ENCODE measurements at places on chromosomes 16 and 17.
A peak's percentile ranks its signal among the peaks of the same experiment; 100 is the strongest.

GRCh38 chr16:17829811-17830210, 359.1 kb upstream of the XYLT1 start:
- no peak for DNase-seq

GRCh38 chr17:43118679-43119615, 6.2 kb downstream of the BRCA1 start:
- no peak for DNase-seq

GRCh38 chr17:58353389-58353825, 1.4 kb upstream of the SUPT4H1 start:
- DNase-seq: no peak

- no peak for DNase-seq
Observed at GRCh38 chr16:4019371-4019791, 96.9 kb downstream of the ADCY9 start.

- no peak for DNase-seq
Observed at GRCh38 chr16:89131783-89132182, 38.1 kb downstream of the ACSF3 start.

DNA sequence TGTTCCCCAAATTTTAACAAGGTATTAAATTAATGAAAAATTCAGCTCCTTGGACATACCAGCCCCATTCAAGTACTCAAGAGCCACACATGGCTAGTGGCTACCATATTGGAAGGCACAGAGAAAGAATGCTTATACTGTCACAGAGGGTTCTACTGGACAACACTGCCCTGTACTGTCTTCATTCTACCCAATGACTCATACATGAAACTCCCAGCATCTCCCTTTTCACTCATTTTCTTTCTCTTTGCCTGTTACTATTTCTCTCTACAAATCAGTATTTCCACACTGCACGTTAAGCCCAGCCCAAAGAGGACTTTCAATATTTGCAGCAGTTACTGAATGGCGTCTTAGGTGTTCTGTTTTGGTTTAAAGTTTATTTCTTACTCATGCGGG, 72.1 kb upstream of the RCVRN start:
- no peak for DNase-seq

DNA sequence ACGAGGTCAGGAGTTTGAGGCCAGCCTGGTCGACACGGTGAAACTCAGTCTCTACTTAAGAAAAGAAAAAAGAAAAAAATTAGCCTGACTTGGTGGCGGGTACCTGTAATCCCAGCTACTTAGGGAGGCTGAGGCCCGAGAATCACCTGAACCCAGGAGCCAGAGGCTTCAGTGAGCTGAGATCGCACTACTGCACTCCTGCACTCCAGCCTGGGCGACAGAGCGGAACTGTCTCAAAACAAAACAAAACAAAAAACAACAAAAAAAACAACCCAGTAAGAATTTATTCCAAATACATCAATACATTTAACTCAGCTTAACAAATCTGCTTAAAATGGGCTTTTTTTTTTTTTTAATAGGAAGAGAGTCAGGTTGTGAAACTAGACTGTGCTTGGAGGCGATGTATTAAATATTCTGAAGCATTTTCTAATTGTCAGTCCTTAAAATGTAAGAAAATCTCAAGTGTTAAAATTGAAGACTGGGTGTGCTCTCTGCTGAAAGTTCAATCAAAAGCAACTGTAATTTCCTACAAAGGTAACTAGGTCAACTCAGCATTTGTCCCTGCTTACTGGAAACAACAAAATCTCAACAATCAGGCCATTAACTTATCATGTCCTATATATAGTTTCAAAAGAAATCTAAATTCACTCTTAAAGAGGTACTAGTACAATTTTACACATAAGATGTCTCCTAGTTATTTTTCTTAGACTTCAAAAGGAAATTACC, 23.2 kb downstream of the KANSL1 start:
- no peak for DNase-seq

DNA sequence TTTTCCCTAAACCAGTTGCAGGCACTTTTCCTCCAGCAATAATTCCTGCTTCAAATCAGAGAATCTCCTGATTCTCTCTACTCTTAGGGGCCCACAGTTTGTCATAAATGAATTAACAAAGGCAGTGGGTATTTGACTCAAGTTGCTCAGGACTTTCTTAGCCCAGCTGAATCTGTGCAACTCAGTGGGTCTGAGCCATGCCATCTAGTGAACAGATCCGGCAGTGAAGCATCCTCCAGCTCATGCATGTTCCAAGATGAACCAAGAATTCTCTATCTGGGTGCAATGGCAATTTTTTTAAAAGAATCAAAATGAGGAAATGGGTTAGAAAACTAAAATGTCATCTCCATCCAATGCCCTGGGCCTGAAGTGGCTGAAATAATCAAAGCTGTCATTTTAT, 575.2 kb upstream of the CDH11 start:
- DNase-seq: no peak

DNA sequence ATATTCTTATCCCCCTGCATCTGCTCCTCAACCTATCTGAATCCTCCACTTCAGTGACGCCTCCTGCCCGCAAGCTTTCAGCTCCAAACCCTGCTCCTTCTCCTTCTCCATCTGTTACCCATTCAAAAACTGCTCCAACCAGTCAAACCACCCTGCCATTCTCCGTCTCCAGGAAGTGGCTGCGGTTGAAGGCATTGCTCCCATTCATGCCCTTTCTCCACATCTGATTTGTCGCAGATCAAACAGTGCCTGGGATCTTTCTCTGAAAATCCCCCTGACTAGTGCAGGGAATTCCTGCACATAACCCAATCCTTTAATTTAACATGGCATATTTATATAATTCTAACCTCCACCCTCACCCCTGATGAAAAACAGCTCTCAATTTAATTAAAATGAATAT, 56.3 kb downstream of the SLFN5 start:
- DNase-seq: no peak

DNA sequence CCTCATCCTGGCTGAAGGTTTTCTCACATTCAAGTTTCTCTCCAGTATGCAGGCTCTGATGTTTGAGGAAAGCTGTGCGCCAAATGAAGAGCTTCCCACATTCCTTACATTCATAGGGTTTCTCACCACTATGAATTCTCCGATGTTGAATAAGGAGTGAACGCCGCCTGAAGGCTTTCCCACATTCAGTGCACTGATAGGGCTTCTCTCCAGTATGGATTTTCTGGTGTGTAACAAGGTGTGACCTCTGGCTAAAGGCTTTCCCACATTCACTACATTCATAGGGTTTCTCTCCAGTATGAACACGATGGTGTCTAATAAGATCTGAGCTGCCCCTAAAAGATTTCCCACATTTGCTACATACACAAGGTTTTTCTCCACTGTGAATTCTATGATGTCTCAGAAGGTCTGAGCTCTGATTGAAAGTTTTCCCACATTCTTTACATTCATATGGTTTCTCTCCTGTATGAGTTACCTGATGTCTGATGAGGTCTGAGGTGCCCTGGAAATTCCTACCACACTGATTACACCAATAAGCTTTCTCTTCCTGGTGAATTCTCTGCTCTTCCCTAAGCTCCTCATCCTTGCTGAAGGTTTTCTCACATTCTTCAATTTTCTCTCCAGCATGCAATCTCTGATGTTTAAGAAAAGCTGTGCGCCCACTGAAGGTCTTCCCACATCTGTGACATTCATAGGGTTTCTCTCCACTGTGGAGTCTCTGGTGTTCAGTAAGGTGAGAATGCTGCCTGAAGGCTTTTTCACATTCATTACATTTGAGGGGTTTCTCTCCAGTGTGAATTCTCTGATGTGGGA, 8.9 kb downstream of the ZNF594 start:
- no peak for DNase-seq

- no peak for DNase-seq
Observed at GRCh38 chr17:30174556-30174955, 57.9 kb downstream of the NSRP1 start.

DNA sequence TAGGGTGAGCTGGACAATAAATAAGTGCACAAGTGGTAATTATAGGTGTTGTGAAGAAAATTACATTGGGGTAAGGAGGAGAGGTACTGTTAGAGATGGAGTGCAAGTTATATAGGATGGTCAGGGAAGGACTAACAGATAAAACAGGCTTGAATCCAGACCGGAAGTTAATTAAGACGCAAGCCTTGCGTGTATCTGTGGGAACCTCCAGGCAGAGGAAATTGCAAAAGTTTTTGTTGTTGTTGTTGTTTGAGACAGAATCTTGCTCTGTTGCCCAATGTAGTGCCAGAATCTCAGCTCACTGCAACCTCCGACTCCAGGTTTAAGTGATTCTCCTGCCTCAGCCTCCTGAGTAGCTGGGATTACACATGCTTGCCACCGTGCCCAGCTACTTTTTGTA, 2.4 kb upstream of the ZNF18 start:
- no peak for DNase-seq

GRCh38 chr16:13118091-13118490, 216.7 kb downstream of the SHISA9 start:
- DNase-seq: no peak

- no peak for DNase-seq
Observed at GRCh38 chr17:6361733-6362132, 73.2 kb downstream of the AIPL1 start.

DNA sequence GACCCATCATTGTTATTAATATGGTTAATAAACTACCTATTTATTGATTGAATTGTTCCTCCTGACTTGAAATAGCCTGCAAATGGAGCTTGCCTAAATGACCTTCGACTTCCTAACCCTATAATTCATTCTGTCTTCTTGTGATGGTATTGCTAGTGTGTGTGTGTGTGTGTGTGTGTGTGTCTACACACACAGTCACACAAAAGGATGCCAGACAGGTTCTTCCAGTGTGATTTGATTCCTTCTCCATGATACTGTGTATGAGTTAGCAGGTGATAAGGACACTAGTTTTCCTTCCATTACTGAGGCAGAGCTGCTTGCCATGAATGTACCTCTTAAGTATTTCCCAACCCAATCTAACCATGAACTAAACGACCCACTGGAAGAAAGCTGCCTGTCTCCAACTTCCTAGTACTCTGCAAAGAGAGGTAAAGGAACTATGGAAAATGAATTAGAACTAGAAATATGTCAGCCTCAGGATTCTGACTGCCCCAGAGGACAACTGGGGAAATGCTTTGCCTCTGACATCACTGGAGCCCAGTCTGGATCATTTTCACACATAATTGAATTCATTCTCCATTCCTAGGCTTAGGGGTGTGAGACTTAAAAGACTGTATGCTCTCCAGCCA, 3.5 kb upstream of the CDC6 start:
- DNase-seq: peak; percentile 62

DNA sequence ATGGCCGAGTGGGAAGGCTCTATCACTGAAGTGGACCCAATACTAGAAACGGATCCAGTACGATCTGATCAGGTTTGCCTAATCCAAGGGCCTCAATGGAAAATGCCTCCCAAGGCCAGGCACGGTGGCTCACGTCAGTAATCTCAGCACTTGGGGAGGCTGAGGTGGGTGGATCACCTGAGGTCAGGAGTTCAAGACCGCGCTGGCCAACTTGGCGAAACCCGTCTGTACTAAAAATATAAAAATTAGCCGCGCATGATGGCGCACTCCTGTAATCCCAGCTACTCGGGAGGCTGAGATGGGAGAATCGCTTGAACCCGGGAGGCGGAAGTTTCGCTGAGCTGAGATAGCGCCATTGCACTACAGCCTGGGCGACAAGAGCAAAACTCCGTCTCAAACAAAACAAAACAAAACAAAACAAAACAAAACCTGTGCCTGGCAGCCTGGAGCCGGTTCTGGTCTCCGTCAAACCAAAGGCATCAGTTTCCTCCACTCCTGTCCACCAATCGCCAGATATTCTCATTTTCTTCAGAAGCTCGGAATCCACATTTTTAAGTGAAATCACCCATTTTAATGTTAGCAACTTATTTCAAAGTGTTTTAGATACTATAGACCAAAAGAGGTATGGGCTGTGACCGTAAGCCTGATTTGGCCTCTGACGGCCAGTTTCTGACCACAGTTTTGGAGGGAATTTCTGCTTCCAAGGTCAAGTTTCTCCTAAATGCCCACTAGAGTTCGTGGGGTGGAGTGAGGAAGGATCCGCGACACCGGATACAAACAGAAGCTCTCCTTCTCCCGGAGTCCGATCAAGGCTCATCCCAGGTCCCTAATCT, 664 bp downstream of the NQO1 start:
- no peak for DNase-seq

DNA sequence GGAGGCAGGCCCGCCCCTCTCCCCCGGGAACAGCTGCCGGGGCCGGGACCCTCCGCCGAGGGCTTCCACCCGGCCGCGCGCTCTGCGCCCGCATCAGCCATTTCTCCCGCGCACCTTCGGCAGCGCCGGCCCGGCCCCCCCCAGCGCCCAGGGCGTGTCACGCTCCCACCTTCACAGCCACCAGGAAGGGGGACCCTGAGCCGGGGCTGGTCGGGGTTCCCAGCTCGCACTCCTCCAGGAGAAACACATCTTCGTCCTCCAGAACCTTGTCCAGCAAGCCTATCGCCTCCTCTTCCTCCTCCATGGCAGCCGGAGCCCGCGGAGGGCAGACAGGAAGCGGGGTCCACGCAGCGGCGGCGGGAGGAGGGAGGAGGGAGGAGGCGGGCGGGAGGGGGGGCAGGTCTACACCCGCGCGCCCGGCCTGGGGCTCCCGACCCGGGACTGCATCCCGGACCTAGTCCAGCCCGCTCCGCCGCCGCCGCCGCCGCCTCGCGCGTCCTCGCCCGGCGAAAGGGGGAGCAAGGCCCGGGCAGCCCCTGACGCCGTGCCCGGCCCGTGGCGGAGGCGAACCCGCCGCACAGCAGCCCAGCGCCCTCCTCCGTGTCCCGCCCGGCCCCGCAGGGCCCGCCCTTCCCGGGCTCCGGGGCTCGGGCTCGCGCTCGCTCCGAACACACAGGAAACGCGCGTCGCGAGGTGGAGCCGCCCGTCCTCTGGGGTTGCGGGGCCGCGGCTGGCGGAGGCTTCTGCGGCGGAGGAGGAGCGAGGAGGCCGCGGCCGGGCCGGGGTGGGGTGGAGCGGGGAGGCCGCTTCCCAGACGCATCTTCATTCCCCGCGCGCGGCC, 70.8 kb downstream of the ABR start:
- no peak for DNase-seq

DNA sequence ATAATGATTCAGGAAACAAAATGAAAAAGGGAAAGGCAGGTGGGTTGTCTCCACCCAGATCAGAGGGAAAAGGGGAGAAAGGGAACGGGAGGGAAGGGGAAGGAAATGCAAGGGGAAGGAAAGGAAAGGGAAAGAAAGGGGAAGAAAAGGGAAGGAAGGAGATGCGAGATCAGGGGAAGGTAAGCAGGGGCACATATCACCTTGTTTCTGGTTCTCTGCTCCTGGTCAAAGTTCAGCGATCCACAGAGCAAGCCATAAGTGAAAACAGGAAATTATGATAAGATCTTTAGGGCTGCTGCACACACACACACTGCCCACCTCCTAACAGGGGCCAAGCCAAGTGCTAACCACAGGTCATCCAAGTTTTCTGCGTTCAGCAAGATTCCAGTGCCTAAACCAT, 37.5 kb upstream of the GRIN2A start:
- no peak for DNase-seq

DNA sequence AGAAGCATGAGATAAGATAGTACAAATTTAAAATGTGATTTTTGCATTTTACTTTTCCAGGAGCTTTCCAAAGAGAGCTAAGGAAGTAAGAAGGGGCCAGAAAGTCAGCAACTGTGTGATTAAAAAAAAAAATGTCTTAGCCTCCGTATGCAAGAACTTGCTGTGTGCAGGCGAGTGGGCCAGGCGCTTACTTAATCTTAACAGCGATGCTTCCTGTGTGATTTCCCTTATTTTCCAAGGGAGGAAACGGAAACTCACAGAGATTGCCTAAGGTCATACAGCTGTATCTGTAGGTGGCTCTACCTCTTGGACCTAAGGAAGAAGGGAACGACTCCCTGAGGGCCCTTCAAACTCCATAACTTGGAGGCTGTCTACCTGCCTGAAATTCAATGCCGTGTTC, 11.1 kb downstream of the HS3ST3B1 start:
- DNase-seq: no peak

- no peak for DNase-seq
Observed at GRCh38 chr17:62855156-62855555, 47.0 kb upstream of the MARCHF10 start.
